ENCODE measurements at places on chromosomes 2 and 18. TPM values are rescaled to one million over a fixed set of nuclear protein-coding genes. Genes with fewer than 3 reads are reported as not detected.

The HMSD gene
- polyA plus RNA-seq, result 2.6 TPM

The TCF23 gene
- polyA plus RNA-seq, result 0.55 TPM

The CDH7 gene
- polyA plus RNA-seq, result 9.4 TPM

The PSMA8 gene
- polyA plus RNA-seq, result not detected

DNA sequence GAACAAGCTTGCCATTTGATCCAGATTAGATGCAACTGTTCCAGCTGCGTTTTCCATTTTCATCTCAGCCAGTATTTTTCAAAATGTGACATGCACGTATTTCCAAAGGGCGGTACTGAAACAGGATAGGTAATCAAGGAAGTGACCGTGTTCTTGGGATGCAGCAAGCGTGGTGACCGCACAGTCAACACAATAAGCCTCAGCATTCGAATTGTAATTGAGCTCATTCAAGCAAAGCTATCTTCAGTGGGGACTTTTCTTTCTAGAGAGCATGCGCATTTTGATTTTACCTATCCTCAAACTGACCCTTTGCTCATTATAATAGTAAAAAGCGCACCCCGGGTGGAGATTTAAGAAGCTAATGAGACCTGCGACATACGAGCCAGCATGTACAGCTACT lies 3.4 kb upstream of the ALPP start:
- DNase-seq, result no peak

DNA sequence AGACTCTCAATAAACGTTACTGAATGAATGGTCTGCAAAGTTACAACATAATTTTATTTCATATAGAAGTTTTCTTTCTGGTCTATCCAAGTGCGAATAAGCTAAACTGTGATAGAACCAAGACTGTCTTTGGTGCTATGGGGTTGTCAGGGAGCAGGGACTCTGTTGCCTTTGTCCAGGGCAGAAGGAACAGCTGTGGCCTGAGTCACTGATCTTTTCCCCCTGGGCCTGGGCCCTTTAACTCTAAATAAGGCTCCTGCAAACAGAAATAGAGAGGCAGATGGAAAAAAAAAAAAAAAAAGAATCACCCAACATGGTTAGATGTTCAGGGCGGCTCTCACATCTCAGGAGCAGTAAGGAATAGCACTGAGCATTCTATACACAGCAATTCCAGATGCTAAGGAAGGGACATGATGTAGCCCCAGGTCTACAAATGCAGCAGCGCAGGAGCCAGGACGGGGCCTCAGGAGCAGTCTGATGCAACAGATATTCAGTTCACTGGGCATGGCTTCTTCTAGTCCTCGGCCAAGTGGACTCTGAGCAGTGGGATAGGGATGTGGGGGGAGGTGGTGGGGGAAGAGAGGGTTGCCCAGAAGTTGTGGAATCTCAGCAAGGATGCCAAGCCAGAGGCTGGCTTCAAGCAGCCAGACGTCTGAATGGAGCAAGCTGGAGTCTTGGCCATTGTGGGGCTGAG lies 247.1 kb upstream of the SIX2 start:
- no peak for DNase-seq

GRCh38 chr2:141105763-141106162 lies 1025.1 kb downstream of the LRP1B start:
- DNase-seq, result no peak

GRCh38 chr2:66478731-66479316 lies 43.9 kb downstream of the MEIS1 start:
- no peak for DNase-seq

- no peak for DNase-seq
These were observed 31.2 kb downstream of the MARCHF4 start for GRCh38 chr2:216341121-216341520.
